ENCODE measurements at places on chromosomes 4 and X.

- no peak for DNase-seq
Observed at GRCh38 chr4:115824630-115825029, 711.2 kb upstream of the NDST4 start.

DNA sequence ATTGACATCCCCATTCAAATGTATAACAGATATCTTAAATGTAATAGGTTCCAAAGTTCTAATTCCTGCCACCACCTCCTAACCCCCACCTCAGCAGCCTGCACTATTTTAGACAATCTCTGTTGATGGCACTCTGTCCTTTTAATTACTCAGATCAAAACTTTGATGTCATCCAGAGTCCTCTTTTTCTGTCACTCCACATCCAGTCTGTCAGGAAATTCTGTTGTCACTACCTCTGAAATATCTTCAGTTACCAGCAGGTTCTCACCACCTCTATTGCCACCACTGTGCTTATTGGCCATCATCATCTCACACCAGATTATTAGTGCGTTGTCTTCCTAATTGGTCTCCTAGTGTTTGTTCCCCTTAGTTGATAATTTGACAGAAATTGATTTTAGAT, 76.2 kb downstream of the PTPN13 start:
- no peak for DNase-seq

DNA sequence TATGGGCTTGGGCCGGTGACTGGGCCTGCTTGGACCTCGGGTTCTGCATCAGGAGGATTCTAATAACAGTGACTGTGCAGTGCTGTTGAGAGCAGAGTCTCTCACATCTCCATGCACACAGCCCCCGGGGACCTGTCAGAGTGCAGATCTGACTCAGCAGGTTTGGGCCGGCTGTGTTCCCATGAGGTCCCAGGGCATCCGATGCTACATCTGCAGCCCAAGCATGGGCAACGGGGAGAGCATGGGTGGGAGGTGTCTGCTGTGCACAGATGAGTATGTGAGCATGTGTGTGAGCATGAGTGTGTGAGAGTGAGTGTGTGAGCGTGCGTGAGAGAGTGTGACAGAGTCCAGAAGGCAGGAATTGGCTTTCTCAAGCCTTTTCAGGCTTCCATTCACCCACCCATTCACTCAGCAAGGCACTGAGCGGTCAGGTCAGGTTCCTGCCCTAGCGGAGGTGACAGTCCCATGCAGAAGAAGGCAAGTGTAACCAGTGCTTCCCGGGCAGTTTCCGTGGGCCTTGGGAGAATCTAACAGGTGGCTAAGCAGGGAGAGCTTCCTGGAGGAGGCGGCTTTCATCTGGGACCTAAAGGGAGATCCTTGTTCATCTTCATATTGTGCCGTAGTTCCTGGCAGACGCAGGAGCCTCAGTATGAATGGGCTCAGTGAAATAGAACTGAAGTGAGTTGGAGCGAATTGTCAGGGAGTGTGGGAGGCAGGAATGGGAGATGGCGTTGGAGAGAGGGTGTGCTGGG, 62.6 kb downstream of the SORCS2 start:
- no peak for DNase-seq

DNA sequence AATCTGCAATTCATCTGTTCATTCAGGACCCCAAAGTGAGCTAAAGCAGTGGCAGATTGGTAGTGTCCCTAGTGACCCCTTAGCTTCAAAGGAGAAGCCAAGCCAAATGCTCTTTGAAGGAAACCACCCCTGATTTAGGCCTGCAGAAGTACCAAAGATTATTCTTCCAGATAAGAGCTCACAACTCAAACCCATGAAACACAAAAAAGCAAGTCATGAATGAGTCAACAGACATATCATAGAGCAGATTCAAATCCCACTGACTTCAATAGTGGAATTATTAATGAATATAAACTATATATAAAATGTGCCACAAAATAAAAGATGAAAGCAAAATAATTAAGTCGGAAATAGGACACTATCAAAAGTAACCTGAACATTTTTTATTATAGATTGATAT, 197.6 kb downstream of the SCFD2 start:
- DNase-seq, result no peak

DNA sequence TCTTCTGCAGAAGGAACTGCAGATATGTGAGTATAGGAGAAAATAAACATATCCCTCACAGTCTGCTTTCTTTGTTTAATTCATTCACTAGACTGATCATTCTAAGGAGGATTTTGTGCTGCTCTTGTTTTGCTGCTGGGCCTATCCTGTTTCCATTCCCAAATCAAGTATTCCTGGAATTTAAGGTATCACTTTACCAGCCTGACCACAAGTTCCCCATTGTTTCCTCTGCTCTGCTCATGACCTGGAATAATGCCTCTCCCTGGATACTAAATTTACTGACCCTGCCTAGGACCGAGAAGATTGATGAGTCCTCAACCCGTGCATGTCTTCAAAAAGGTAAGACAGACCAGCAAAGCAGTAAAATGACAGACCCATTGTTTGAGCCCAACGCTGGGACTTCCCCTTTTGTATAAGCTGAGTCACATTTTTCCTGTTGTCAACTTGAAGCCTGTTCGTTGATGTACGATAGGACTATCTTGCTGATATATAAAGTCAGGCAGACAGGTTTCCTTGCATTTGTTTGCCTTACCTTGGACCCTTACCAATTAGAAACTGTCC, 85.5 kb upstream of the TET2 start:
- DNase-seq, result peak; percentile 46

GRCh38 chrX:20623448-20623847, 356.7 kb upstream of the RPS6KA3 start:
- DNase-seq, result no peak

GRCh38 chr4:6076391-6076790, 58.2 kb upstream of the C4orf50 start:
- no peak for DNase-seq

DNA sequence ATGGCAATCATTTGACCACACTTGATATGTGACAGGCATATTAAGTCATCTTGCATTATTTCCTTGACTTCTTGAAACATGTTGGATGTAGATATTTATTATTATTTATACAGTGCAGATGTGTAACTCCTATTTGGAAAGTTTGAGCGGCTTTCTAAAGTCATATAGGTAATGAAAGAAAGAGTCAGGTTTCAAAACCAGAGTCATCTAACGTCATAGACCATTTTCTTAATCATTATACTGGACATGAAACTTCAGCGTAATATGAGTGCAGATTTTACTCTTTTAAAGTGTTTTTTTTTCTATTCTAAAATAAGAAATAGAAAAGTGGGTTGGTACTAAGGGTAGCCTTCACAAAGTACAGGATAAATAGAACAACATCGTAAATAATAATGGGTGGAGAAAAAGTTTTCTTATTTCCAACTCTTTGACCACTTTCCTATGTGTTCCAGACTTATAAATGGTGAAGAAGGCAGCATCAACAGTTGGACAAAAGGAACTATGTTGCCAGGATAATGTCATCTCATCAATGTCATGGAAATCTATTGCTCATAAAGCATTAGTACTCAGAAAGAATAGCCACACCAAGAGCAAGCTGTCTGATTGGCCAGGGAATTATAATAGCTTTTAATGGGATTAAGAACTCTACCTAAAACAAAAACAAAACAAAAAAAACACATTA, 108.0 kb upstream of the PCDH18 start:
- DNase-seq, result no peak

DNA sequence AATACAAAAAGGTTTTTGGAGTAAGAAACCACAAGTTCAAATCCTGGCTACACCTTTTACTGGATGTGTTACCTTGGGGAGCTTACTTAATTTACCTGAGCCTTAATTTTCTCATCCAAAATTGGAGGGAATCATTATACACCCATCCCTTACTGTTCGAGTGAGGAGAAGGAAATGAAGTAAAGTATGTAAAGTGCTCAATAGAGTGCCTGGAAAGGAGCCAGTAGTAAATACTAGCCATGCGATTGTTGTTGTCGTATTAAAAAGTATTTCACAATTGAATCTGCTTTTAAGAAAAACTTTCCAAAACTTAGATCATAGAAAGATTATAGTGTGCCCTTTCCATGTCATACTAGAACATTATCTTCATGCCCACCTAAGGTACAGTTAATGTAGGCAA, 124.5 kb downstream of the ATXN3L start:
- no peak for DNase-seq
